ENCODE measurements at places on chromosomes 3 and 15.
A peak's percentile ranks its signal among the peaks of the same experiment; 100 is the strongest.

GRCh38 chr3:43970351-43970750 is 271.3 kb upstream of the TOPAZ1 start:
- no peak for DNase-seq

- no peak for DNase-seq
Observed at GRCh38 chr3:194711913-194712312, 26.2 kb downstream of the FAM43A start.

DNA sequence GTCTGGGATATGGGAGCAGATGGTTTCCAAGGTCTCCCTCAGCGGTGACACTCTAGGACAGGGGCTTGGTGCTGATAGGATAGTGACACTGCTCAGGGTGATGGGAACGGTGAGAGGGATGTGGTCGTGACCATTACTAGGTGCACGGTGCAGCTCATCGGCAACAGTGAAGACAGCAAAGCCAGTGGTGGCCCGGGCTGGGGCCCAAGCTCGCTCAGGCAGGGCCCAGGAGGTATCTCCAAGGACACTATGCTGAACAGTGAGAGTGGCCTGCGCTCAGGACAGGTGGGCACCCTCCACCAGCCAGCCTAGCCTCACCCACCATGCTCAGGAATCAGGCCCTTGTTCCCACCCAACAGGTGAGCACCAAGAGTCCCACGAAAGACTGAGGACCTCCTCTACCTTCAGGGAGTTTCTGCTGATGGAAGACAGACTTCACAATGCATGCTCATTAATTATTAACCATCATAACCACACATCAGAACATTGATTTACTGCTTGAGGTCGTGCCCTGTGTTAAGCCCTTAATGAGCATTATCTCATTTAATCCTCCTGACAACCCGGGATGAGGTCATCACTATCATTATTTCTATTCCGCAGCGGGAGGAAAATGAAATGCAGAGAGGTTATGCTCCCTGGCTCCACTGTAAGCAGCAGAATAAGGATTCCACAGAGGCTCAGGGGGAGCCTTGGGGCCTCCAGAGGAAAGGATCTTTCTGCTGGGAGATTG is 269.4 kb downstream of the UACA start:
- no peak for DNase-seq

GRCh38 chr3:105505170-105505569 is 138.5 kb downstream of the ALCAM start:
- DNase-seq: no peak

DNA sequence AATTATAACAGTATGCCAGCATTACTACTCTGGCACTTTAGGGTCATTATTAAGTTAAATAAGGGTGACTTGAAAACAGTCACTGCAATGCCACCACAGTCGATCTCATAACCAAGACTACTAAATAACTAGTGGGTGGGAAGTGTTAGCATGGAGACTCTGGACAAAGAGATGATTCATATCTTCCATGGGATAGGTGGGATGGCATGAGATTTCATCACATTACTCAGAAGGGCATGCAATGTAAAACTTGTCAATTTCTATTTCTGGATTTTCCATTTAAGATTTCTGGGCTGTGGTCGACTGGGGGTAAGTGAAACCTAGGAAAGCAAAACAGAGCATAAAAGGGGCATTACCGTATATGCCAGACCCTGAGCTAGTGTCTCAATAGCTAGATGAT is 538.9 kb upstream of the GRM7 start:
- DNase-seq: no peak

DNA sequence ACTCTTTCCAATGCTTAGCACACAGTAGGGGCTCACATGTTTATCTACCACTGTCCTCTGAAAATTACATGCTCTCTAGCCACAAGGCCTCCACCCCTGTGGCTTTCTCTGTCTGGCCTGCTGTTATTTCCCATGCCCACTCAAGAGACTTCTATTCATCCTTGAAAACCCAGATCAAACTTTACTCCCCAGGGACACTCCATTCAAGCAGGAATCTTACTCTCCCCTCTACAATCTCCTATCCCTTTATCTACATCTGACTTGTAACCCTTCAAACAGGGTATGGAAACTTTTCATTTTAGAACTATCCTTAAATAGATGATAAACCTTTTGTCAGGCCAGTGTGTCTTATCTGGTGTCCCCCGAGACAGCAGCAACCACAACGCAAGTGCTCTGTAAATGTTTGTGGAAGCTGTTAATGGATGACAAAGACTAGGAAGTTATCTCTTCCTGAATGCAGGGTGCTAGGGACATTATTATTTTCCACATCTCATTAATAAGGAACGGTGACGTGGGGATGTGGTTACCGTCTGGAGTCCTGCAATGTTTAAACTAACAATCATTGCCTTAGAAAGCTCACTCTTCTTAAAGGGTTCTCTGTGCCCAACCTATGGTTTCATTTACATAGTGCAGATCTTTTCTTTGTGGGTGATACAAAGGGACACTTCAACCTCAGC is 322.3 kb downstream of the ARRDC4 start:
- no peak for DNase-seq

DNA sequence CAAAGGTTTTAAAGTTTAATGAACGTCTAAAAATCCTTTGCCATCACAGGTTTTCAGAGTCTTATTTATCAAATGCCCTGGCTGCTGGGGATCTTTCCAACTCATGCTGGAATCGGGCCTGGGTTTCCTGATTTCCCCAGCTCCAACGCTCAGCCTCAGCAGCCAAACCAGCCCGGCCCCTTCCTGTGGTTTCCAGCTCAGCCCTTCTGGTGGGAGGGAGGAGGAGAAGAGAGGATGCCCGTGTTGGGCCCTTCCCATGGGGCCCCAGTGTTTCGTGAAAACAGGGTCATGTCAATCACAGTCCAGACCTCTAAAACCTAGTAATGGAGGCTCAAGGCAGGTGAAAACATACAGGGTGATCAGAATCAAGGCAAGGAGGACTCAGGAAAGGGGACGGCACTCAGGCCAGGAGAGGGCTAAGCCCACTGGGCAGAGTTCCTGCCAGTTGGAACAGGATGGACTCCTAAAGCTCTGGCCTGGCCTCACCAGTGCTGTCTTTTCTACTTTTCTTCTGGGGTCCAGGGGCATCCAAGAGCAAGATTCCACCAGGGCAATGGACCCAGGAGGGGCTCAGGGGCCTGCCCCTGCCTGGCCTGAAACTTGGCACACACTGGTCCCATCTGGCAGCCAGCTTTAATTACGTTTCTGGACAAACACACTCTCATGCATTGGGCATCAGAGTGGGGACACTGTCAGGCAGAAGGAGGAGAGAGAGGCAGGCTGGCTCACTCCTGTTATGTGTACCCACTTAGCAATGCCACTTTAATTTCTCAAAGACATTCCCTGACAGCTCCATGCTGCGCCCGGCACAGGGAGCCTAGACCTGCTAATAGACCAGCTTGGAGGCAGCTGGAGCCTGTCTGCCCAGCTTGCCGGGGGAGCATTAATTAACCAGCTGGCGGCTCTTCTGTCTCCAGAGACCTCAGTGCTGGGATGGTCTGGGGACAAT is 194.6 kb downstream of the FAM43A start:
- no peak for DNase-seq

GRCh38 chr3:124876401-124876878 is 10.7 kb downstream of the ITGB5 start:
- DNase-seq: no peak

- no peak for DNase-seq
Observed at GRCh38 chr3:197260491-197261163, 37.8 kb downstream of the DLG1 start.

GRCh38 chr15:74449643-74450205 is 11.2 kb downstream of the UBL7 start:
- DNase-seq: no peak

DNA sequence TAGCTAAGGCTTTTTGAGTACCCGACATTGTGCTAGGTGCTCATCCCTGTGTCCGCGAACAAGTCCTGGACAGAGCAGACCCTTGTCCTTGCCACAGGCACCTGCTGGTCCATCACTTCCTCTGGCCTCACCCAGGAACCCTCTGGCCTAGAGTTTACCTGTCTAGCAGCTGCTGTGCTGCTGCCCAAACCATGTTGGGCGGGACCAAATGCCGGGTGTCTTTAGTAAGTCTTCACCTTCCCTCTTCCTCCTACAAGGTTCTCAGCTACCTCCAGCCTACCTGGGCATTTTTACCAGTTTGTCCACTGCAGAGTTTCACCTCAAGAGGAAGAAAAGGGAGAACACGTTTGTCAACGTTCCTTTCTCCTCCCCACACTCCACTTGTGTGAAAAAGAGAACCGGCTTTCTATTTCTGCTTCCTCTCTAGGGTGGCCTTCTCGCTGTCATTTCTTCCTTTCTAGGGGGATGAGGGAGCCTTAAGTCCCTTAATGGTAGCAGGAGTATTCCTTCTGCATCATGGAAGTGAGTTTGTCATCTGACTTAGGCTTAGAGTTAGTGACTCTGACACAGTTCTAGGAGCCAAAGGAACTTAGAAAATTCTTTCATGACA is 80.4 kb upstream of the GCNT3 start:
- DNase-seq: no peak

- DNase-seq: peak; percentile 41
Observed at GRCh38 chr3:181700168-181701087, 11.3 kb upstream of the SOX2 start.

Measured in stimulated activated CD4-positive, alpha-beta T cell treated with anti-CD3 and anti-CD28 coated beads, TNF-alpha, amount 100 ng/mL, for 48 hours (primary cell).